ENCODE measurements at places on chromosomes 2 and 18. TPM values are rescaled to one million over a fixed set of nuclear protein-coding genes. Genes with fewer than 3 reads are reported as not detected.

Gene MYL1
- total RNA-seq = not detected

DNA sequence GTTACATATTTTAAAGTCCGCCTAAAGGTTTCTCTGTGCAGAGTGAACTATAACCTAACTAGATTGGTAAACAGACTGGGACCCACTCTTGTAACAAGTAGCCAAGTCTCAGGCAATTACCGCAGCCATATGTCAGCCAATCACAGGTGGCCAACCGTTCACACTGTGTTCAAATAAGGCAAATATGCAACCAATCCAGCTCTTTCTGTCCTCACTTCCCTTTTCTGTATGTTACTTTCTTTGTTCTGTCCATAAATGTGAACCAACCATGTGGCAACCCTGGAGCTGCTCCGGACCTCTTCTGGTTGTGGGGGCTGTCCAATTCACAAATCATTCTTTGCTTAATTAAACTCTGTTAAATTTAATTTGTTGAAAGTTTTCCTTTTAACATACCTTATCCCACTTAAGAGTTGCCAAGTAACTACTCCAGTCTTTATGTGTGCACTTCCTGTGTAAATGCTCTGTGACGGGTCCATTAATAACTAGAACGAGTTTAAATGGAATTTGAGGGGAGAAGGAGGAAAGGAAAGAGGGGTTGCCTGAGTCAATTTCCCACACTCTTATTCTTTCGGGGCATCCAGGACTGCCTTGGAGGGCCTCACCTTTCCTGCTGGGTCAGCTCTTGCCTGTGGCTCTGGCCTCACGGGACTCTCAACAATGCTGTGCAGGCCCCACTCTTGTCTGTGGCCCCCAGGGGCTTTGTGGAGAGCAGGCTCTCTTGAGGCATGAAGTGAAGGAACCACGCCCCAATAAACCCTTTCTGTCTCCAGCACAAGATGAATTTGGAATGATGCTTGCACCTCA, 6.6 kb upstream of the RPL37A start:
- no peak overlapping the region for H3K27ac ChIP-seq
- H3K36me3 ChIP-seq = no peaks in the 10 kb centered on the region
- no peaks in the 10 kb centered on the region for H3K4me1 ChIP-seq
- H3K27me3 ChIP-seq = no peaks in the 10 kb centered on the region
- H3K4me3 ChIP-seq = no peak overlapping the region

DNA sequence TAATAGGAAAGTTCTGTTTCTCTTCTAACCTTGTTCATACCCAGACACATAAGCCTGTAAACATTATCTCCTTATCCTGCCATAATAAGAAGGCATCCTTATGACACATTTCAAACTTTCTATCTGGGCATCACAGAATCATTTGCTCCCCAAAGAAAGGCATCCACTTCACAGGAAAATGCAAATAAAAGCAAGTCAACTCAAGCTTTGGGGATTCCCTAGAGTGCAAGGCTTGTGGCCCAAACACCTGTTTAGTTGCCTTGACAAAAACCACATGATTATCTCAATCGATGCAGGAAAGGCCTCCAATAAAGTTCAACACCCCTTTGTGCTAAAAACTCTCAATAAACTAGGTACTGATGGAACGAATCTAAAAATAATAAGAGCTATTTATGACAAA, 195.7 kb upstream of the GALNT5 start:
- no peaks in the 10 kb centered on the region for H3K36me3 ChIP-seq
- no peaks in the 10 kb centered on the region for H3K4me1 ChIP-seq
- H3K27me3 ChIP-seq = no peaks in the 10 kb centered on the region
- no peak for DNase-seq
- no peak overlapping the region for H3K27ac ChIP-seq

Gene CPLX4
- not detected for total RNA-seq

DNA sequence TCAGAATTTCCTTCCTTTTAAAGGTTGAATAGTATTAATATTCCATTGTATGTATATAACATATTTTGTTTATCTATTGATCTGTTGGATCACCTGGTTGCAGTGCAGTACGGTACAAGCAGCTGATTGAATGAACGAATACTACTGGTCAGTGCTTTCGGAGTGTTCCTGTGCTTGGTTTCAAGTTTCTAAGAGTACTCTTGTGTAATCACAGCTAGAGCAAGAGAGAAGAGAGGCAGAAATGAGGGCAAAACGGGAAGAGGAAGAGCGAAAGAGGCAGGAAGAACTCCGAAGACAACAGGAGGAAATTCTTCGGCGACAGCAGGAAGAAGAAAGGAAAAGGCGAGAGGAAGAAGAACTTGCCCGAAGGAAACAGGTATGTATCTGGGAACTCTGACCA, 40.3 kb upstream of the KCNJ13 start:
- DNase-seq = no peak
- H3K4me1 ChIP-seq = no peaks in the 10 kb centered on the region
- H3K27me3 ChIP-seq = no peaks in the 10 kb centered on the region
- no peak overlapping the region for H3K4me3 ChIP-seq
- no peak overlapping the region for H3K27ac ChIP-seq
- H3K36me3 ChIP-seq = peaks cover 88% of the 10 kb centered on the region

DNA sequence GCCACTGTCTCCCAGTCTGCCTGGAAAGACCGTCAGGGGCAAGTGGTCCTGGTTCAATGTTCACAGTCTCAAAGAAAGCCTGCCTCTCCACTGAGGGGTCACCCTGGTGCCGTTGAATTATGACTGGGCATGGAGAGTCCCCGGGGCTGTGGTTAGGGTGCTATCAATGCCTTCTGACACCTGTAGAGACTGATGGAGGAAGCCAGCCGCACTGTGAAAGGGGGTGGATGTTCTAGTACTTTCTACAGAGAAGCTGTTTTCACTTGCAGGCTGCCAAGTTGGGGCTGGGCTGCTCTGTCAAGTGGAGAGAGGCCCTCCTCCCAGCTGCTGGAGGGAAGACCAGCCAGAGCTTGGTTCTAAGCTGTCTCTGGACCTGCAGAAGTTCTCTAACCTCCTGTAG, 80.5 kb downstream of the BCL2L11 start:
- peak; percentile 84 for DNase-seq
- H3K36me3 ChIP-seq = no peaks in the 10 kb centered on the region
- no peaks in the 10 kb centered on the region for H3K27me3 ChIP-seq

Gene SLC9A2
- not detected for total RNA-seq

- H3K4me3 ChIP-seq = no peak overlapping the region
- H3K36me3 ChIP-seq = peaks cover 15% of the 10 kb centered on the region
- H3K27ac ChIP-seq = no peak overlapping the region
- H3K27me3 ChIP-seq = no peaks in the 10 kb centered on the region
Measured at GRCh38 chr2:3251946-3252345, 125.7 kb downstream of the EIPR1 start.

Gene CLHC1
- total RNA-seq = 4.7 TPM

DNA sequence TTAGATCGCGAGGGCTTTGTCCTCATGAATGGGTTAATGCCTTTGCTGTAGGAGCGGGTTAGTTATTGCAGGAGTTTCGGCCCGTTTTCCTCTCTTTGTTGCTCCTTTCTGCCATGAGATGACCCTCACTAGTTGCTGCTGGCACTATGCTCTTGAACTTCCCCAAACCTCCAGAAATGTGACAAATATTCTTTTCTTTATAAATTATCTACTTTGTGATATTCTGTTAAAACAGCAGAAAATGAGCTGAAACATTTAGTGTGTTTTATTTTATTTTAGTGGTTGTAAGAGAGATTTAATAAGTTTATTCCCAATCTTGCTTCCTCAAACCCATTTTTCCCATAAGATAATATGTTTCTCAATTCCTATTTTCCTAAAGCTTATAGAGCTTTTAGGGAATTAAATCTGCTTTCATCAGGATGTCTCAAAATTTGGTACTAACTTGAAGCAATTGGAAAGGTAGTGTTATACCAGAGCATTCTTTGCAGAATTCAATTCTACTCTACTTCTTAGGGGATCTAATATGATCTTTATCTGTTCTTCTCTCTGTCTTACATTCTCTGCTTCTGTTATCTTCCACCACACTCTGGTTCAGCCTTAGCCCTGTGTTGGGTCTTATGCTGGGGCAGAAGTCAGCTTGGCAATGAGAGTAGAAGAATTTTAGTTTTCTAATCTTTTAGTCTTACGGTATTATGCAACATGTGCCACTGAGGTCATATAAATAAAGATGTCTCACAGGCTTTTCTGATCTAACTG, 23.1 kb downstream of the DDX1 start:
- no peak for DNase-seq
- H3K4me1 ChIP-seq = no peaks in the 10 kb centered on the region
- no peak overlapping the region for H3K27ac ChIP-seq
- H3K4me3 ChIP-seq = no peak overlapping the region
- peaks cover 42% of the 10 kb centered on the region for H3K36me3 ChIP-seq

- H3K27ac ChIP-seq = no peak overlapping the region
- no peaks in the 10 kb centered on the region for H3K36me3 ChIP-seq
- H3K27me3 ChIP-seq = no peaks in the 10 kb centered on the region
Measured at GRCh38 chr18:31030574-31031278, 11.8 kb downstream of the DSC3 start.

DNA sequence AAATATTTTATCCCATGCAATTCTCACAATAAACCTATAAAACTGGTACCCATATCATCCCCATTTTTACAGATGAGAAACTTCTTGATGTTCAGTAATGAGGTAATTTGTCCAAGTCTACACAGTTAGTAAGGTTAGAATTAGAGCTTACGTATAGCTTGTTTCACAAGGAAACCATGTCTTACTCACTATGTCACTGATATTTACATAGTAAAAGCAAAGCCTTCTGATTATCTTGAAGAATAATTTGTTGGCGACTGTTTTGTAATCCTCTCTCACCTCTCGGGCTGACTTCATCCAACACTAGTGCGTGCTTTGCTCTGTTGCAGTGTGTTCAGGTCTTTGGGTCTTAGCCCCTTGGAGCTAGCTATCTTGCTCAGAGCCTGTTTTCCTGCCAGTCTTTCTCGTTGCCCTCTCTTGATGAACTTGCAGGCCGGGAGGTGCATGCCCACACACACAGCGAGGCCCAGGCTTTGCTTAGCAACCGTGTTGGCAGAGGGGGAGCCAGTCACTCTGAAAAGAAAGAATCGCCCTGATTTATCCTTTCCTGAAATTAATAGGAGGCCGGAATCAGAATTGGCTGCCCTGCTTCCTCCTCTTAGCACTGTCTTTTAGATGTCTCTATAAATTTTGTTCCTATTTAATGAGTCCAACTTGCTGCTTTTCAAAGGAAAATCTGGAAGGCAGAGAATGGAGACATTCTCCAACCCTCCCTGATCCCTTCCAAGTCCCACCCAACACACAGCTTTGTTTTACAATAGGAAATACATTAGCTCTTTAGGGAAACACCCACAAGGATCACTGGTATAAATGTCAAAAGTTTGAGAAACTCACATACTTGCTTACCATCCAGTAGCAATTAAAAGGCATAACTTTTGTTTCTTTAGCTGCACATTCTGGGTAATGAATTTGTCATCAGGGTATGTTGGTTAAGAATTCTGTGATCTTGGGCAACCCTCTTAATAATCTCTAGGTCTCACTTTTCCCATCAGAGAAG, 97.6 kb upstream of the SEC11C start:
- H3K4me1 ChIP-seq = peaks cover 23% of the 10 kb centered on the region
- no peaks in the 10 kb centered on the region for H3K36me3 ChIP-seq
- H3K27ac ChIP-seq = peak overlapping the region; percentile 6
- H3K4me3 ChIP-seq = no peak overlapping the region

Gene MATN3
- total RNA-seq = 3.9 TPM

DNA sequence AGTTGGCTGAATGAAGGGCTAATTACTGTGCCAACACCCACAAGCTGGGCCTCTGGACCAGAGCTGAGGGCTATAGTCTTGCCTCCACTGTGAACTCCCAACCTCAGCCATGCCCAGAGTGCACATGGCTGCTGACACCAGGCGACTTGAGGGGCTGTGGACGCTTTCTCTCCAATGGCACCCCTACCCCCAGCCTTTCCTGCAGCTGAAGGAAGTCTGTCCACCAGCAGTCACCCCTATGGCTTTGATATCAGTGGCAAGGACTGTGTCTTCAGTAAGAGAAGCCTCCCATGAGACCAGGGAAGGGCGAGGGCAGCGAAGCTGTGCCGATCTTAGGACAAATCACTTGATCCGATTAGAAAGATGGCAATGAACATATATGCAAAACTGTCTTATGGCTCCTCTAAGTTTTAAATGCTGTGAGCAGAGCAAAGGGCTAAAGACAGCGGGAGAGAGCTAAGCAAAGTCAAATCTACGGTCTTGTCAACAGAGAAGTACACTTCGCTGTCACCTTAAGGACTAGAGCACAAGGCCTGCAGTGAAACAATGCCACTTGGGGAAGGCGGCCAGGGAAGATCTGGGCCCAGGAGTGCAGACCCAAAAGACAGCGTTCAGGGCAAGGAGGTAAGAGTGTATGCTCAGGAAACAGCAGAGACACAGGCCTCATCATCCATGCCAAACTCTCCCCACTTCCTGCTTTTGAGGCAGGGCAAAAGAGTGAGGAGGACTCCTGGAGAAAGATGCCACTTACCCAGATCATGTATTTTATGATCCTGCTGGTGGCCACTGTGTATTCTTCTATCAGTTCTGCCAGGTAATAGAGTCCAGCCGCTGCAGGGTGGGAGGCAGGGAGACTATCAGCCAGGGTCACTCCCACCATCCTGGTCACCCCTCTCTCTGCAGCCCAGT, 1.5 kb downstream of the TEX261 start:
- H3K27ac ChIP-seq = peak overlapping the region; percentile 88
- H3K4me1 ChIP-seq = peaks cover 26% of the 10 kb centered on the region
- H3K4me3 ChIP-seq = peak overlapping the region; percentile 99
- H3K27me3 ChIP-seq = no peaks in the 10 kb centered on the region
- DNase-seq = peak; percentile 94

DNA sequence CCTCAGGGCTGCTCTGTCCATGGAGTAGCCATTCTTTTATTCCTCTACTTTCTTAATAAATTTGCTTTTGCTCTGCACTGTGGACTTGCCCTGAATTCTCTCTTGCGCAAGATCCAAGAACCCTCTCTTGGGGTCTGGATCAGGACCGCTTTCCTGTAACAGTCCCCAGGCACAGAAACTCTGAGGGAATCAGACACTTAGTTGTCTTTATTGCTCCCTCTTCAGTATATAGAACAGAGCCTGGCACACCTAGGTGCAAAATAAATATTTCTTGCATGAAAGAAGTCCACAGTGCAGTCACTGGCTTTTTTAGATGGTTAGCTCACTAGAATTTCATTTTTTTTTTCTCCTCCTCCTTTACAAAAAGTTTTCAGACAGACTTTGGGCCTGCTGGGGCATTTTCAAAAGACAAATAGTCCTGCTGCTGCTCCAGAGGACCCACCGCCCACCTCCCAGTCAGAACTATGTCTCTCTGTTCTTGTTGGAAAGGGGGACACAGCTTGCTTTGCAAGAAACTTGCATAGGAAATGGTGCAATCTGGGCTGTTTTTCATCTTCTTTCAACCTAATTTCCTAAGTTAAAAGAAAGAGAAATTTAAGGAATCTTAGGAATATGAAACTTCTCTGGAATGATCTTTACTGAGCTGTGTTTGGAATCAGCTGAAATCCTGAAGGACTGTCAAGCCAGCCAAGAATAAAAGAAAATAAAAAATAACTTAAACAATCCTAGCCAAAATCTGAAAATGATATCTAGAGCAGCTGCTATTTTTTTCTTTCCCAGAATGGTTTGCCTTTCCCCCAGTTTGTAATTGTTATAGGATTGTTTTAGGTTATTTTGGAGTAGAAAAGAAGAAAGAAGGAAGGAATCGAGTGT, 31.7 kb upstream of the MAP4K3 start:
- DNase-seq = no peak
- no peaks in the 10 kb centered on the region for H3K27me3 ChIP-seq
- peaks cover 28% of the 10 kb centered on the region for H3K4me1 ChIP-seq
- no peak overlapping the region for H3K4me3 ChIP-seq
- H3K36me3 ChIP-seq = no peaks in the 10 kb centered on the region

- no peak overlapping the region for H3K4me3 ChIP-seq
- no peak overlapping the region for H3K27ac ChIP-seq
- H3K27me3 ChIP-seq = no peaks in the 10 kb centered on the region
- H3K4me1 ChIP-seq = peaks cover 19% of the 10 kb centered on the region
Measured at GRCh38 chr2:86485103-86485502, 43.9 kb downstream of the KDM3A start.

Gene TANC1
- total RNA-seq = 61.9 TPM
